NCI-H2171 (cell line): ENCODE measurements at places on chromosomes 4 and X.

- DNase-seq, result no peak
Measured at GRCh38 chr4:30720021-30720660, at the start of gene PCDH7. PCDH7 (plus strand) TSS chr4:30720369; CDS start chr4:30721423, 1,054 bp downstream.

DNA sequence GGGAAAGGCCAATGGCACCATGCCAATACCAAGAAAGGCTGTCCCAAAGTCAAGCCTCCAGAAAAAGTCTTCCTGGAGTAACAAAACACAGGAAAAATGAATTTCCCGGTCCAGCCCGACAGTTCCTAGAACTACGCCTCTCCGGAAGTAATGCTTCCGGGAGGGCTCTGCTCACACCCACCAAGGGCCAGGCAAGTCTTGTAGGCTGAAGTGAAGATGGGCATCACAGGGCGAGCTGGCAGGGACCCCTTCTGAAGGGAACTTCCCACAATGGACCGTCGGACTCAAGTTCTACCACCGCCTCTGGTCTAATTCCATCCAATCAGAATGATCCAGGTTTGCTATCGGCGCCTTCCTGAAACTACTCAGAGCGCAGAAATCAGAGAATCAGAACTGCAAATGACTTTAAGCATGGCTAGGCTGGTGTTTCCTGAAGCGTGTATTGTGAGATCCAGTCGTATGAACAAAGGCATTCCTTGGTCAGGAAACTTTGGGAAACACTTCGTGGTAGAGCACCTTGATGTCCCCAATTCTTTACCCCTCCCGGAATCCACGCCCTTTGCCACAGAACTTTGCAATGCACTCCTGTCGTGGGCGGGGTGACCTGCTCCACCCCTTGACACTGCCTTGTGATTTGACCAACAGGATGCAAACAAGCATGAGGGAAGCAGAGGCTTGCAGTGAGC, 127.8 kb downstream of the BCOR start:
- DNase-seq, result no peak

DNA sequence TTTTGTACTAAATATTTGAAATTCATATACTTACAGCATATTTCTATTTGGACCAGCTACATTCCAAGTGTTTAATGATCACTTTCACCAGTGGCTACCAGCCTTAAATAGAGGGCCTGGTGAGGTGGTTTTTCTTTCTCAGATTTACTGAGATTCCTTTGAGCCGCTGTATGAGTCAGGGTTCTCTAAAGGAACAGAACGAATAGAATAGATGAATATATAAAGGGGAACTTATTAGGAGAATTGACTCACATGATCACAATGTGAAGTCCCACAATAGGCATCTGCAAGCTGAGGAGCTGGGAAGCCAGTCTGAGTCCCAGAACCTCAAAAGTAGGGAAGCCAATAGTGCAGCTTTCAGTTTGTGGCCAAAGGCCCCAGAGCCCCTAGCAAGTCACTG, 146.2 kb upstream of the TLL1 start:
- DNase-seq, result no peak

- DNase-seq, result no peak
Measured at GRCh38 chrX:104195013-104195412, 28.8 kb downstream of the FAM199X start.

GRCh38 chr4:149993030-149993429, 85.2 kb upstream of the DCLK2 start:
- no peak for DNase-seq

DNA sequence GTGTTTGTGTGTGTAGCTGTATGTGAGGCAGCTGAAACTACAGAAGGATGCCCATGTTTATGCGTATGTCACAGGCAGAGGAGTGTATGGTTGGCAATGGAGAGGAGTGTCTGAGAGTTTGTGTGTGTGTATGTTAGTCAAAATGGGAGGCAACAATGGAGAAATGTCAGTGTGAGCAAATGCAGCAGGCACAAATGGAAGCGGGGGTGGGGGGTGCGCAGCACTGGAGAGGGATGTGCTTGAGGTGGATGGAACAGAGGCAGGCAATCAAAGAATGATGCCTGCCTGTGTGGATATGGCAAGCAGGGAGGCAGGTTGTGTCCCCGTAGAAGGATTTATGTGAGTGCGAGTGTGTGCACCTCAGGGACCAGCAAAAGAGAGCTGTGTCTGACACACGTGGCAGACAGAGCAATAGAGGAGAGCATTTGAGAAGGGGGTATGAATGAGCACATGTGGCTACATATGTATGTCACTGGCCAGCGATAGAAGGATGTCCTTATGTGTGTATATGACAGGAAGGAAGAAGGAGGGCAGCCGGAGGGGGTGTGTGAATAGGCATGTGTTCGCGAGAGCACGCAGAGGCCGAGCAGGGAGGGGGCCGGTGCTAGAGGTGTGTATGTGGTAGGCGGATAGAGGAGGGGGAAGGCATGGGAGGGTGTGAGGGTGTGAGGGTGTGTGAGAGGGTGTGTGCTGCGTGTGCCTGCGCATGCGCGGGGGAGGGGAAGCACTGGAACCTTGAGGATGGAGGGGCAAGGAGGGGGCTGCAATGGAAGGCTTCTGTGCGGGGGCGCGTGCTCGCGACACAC, 1.1 kb downstream of the PJA1 start:
- no peak for DNase-seq

GRCh38 chr4:139167774-139168444, 9.1 kb downstream of the ELF2 start:
- no peak for DNase-seq

DNA sequence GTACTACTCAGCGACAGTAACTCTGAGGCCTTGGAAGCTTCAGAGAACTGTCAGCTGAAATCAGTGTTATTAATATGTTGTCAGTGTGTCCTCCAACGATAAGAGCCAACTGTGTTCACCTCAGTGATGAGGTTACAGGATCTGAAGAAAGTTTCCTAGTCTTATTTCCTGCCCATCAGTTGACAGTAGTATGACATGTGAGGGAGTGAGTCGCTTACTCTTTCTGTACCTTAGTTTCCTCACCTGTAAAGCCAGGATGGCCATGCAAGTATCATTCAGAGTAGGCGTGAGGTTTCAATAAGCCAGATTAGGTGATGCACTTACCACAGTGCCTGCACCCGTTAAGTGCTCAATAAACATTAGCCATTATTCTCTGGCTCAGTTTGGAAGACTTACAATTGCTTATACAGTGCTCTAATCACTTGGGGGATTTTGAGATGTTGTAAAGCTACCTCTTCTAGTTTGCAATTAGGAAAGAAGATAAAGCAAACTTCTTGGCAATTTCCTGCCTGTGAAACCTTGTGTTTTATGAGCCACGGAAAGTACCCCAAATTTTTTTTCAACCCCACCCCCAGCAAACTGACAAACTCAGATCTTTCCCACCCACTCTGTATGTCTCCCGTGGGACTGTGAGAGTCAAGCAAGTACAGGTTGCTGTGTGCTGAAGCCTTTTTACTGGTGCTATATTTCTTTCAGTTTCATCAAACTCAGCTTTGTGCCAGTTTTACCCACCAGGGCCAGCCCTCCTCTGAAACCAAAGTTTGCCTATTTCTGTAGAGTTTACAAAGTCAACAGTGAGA, 62.2 kb downstream of the ANXA3 start:
- DNase-seq, result no peak

- no peak for DNase-seq
Measured at GRCh38 chr4:81482326-81482725, 10.6 kb upstream of the RASGEF1B start.

DNA sequence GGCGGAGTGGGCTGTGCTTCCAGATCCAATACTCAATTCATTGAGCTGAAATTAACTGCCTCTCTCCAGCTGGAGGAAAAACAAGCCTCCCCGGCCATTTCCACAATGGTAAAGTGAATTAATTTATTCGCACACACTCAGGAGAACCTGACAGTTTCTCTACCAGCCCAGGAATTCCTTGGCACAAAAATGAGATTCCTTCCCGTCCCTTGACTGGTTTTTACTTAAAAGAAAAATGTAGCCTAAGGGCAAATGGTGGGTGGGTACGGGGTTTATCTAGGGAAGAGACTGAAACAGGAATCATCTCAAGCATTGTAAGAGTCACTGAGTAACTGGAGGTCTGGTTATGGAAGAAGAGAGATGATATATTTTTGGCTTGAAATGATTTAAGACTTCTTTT, 102.7 kb downstream of the VCX3A start:
- DNase-seq, result no peak

DNA sequence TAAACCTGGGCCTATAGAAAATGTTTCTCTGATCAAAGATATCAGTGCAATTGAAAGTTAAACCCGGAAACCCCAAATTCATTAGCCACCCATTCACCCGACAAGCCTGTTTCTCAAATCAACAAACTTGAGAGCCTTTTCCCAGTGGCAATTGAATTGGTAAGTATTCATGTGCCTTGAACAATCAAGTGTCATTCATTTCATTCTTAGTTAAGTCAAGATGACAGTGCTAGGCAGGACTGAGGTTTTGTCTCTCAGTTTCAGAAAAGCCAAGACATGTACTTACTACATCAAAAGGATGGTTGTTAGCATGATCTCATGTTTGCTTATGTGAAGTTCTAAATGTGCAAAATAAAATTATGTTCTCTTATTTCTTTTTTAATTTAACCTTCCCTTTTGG, 32.3 kb downstream of the CC2D2A start:
- DNase-seq, result no peak

DNA sequence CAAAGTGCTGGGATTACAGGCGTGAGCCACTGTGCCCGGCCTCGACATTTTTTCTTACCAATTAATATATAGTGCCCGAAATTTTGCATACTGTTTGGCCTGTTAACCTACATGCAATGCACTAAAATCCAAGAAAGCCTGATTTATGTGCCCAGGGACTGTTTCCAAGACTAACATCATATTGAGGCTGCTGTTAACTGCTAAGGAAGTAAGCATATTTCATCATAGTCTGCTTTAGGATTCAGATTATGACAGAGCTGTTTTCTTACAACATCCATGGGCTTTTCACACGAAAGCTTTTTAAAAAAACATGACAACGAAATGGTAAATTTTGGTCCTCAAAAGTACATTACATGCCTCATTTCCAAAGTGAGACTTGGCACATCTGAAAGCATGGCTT, 84.4 kb downstream of the STOX2 start:
- no peak for DNase-seq

- no peak for DNase-seq
Measured at GRCh38 chrX:108640817-108641216, 95.5 kb downstream of the IRS4 start.

DNA sequence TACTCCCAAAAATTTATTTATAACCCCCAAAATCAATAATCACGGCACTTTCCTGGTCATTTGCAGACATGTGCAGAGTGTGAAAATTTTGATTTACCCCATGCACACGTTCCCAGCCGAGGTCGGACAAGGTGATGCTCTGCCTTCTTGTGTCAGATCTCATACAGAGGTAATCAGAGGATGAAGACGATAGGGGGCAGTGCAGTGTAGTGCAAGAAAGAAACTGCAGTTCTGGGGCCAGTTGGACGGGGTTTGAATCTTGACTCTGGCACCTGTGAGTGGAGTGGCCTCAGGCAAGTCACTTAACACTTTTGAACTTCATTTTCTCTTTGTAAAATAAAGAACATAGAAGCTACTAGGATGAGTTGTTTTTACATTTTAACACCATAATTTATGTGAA, 88.4 kb downstream of the FRMPD3 start:
- DNase-seq, result no peak

- DNase-seq, result no peak
Measured at GRCh38 chr4:119238068-119238722, 25.7 kb downstream of the USP53 start.

- DNase-seq, result no peak
Measured at GRCh38 chr4:26424838-26425237, 65.4 kb downstream of the CCKAR start.

DNA sequence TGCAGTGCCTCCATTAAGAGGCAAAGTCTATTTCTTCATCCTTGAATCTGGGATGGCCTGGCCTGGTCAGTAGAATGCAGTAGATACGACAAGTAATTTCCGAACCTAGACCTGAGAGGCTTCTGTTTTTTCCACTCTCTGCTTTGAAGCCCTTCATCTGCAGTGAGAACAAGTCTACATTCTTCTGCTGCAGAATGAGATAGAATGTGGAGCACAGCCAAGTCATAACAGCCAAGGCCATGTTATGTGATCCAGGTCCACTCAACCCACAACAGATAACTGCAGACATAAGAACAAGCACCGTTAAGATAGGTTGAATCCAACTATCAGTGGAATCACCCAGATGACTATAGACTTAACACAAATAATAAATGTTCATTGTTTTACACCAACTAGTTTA, 1297.7 kb downstream of the C4orf33 start:
- DNase-seq, result no peak

DNA sequence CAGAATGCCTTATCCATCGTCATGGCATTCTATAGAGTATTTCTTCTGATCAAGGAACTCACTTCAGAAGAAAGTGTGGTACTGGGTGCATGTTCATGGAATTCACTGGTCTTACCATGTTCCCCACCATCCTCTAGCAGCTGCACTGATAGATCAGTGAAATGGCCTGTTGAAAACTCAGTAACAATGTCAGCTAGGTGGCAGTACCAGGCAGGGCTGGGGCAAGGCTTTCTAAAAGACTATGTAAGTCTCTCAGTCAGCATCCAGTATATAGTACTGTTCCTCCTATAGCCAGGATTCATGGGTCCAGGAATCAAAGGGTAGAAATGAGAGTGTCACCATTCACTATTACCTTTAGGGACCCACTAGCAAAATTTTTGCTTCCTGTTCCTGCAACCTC, 15.8 kb upstream of the LDB2 start:
- no peak for DNase-seq

GRCh38 chr4:185115827-185116232, 27.2 kb upstream of the SLC25A4 start:
- peak; percentile 81 for DNase-seq

DNA sequence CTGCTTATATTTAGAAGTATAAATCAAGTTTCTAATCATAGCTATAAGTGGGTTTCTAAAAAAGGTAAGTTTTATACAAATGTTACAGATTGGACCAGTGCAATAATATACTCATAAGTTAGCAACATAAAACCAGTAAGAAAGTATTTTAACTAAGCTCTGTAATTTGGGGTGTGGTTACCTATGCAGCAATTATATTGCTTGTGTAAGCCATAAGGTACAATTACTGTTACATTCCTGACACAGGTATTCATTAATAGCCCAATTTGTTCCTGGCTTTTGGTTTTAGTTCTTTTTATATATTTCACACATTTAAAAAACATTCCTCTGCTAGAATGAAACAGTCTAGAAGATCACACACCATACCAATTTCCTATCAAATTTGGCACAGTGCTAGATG, 115.1 kb downstream of the FRYL start:
- no peak for DNase-seq

DNA sequence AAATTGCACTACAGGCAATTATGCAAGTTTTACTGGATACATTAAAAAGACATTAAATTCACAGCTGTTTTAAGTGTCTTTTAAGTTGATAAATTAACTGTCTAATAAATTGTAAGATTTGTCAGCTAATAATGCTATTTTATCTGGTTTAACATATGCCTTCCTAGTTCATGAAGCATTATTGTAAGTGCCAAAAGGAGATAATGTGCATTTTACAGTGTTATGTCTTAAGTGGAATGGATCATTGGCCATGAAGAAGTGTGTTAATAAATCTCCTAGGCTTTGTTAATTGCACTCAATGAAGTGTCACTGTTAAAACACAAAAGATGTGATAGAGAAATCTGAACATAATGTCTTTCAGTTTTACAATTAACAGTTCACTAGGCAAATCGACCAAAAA, 784.3 kb upstream of the POU3F4 start:
- DNase-seq, result no peak
